ENCODE measurements at places on chromosomes 1 and 21.

DNA sequence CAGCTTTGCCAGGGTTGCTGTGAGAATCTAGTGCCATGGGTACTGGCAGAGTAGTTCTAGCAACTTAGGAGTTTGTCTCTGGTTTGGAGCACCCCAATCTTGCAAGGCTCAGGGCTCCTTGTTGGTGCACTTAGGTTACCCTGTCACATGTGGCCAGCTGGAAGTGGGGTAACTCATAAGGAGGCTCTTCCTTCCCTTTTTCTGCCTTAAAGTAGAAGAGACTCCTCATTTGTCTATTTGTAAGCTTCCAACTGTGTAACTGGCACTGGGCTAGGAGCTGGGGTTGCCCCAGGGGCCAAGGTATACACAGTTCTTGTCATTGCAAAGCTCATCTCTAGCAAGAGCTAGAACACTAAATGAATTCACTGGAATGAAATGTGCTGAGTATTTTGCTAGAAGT, 10.6 kb downstream of the MROH7 start:
- DNase-seq = no peak

GRCh38 chr1:58881471-58881994, 97.7 kb upstream of the JUN start:
- peak; percentile 65 for DNase-seq

DNA sequence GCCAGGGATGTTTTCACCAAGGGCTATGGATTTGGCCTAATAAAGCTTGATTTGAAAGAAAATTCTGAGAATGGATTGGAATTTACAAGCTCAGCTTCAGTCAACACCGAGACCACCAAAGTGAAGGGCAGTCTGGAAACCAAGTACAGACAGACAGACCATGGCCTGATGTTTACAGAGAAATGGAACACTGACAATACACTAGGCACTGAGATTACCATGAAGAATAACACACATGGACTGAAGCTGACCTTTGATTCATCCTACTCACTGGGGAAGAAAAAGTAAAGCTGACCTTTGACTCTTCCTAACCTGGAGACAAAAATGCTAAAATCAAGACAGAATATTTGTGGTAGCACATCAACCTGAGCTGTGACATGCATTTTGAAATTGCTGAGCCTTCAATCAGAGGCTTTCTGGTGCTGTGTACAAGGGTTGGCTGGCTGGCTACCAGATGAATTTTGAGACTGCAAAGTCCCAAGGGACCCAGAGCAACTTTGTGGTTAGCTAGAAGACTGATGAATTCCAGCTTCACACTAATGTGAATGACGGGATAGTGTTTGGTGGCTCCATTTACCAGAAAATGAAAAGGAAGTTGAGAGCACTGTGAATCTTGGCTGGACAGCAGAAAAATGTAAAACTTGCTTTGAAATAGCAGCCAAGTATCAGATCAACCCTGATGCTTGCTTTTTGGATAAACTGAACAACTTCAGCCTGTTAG, 190.4 kb upstream of the KCTD3 start:
- peak; percentile 97 for DNase-seq

GRCh38 chr1:60367532-60367931, 294.0 kb upstream of the C1orf87 start:
- DNase-seq = no peak

DNA sequence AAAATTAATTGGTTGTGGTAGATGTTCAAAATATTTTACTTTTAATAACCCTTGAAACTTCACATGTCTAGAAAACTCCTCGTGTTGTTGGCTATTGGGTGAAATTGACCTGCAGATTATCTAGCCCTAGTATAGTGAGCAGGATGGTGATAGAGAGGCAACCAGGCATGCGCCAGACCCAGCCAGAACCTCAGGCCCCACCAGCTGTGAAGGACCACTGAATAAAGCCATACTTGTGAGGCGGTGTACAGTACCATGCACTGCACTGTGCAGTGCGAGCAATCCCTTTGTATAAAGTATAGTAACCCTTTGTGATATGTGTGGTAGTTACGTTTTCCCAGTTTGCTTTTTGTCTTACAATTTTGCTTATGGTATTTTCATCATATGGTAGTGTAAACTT, 8.5 kb downstream of the TTF2 start:
- no peak for DNase-seq

DNA sequence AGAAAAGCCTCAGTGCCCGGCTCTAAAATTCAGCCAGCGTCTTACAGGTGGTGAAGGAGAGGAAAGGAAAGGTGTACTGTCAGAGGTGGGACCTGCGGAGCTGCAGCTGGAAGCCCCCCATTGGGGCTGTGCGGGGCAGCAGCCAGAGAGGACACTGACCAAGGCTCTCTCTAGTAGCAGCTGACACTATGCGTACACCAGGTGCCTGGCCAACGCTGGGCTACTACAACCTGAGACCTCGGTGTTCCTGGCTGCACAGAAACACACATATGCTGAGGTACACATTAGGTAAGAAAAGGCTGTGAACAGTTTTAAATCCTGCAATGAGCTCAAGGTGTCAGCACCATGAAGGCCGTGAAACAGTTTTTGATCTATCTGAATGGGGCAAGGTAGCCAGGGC, 55.5 kb upstream of the EDN2 start:
- no peak for DNase-seq

GRCh38 chr1:20301463-20302107, 10.9 kb downstream of the VWA5B1 start:
- no peak for DNase-seq
